ENCODE measurements at places on chromosomes 5 and 9.

- DNase-seq: no peak
Measured at GRCh38 chr5:72760259-72760658, 56.2 kb upstream of the TNPO1 start.

DNA sequence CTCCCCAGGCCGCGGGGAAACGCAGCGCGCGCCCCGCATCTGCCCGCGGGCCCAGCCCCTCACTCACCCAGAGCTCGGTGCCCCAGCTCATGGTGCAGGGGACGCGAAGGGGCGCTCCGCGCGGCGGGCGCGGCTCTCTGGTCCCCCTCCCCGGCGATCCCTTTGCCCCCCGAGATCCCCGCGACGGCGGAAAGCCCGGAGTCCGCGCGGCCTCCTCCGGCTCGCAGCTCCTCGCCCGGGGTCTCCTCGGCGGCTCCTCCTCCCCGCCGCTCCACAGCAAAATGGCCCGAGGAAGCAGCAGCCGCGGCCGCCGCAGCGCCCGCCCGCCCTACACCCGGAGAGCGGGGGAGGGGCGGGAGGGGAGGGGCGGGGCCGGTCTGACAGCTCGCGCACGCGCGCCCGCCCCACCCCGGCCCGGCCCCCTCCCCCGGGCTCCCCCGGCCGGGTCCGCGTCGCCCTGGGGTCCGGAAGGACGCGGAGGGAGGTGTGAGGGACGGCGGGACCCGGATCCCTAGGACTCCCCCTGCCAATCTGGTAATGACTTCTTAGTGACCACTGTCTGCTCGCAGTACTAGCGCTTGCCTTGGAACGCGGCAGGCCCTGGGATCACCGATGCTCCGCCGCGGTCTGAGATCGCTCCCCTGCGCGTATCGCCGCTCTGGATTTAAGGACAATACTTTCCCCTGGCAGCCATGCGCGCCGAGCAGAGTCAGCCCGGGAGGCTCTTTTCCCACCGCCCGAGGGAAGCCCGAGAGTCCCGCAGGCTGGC, at the start of gene FNBP1:
Gene FNBP1 (minus strand): TSS at position 305 of the 769 bp plus-strand sequence. CDS start 214 bp downstream, at position 91.
- peak; percentile 84 for DNase-seq

DNA sequence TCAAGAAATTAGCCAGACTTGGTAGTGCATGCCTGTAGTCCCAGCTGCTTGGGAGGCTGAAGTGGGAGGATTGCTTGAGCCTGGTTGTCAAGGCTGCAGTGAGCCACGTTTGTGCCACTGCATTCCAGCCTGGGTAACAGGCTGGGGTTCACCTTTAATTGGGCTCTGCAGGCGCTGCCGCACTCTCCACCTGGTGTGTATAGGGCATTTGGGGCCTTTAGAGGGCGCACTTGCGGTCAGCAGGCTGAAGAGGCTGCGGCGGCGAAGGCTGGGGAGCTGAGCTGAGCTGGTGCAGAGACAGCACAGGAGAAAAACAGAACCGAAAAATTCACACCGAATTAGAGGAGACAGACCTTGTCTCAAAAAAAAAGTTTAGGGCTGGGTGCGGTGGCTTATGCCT, 31.2 kb downstream of the CDK7 start:
- no peak for DNase-seq

DNA sequence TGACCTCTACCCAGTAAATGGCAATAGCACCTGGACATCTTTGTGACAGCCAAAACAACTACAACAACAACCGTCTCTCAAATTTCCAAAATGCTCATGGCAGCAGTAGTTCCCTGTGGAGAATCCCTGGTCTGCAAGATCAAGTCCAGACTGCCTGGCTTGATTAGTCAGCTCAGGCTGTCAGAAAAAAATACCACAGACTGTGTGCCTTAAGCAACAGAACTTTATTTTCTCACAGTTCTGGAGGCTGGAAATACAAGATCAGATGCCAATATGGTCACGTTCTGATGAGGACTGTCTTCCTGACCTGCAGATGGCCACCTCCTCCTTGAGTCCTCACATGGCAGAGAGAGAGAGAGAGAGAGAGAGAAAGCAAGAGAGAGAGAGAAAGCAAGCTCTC, 52.3 kb upstream of the MOCS2 start:
- DNase-seq: no peak

DNA sequence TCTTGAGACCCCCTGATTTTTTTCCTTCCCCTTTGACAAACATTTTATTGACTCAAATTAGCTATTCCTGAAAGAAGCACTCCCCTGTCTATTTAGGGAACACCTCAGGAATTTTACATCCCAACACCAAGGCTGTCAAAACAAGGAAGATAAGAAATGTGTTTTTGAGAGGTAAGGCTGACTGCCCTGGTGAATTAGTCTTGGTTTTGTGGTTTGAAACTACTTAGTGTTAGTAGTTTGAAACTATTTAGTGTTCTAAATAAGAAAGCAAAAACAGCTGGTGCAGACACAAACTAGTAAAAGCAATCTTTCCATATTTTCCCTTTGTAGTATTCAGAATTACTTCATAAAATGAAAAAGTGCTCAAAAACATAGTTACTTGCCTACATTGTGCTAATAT, 120.7 kb downstream of the PCSK1 start:
- DNase-seq: no peak

DNA sequence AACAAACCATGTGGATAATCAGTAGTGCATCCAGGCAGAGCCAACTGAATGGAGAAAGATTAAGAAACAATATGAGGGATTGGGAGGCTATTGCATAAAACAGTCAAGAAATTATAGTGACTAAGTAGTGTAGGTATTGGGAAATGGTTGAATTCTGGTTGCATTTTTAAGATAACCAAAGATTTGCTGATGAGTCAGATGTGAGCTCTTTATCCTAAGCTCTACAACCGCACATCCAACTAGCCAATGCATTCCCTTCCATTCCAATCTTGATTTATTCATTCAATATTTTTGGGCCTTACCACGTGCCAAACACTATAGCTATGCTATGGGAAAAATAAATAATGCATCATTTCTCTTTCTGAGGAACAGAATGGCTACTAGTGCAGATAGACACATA, 524.5 kb upstream of the RGMB start:
- no peak for DNase-seq

DNA sequence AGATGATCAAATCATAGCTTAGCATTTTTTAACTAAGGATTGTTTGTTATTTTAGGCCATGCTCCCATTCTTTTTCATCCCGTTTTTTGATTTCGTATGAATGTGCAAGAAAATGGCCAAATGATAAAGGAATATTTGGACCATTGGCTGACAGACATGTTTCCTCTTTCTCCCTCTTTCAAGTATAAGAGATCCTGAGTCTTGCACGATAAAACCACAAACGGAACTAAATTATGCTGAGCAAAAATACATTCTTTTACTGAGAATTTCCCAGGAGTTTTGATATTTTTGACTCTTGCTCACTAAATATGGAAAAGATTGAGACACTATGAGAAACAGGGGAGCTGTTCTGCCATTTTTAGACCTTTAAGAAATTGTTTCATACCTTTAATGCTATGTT, 90.4 kb upstream of the KLF9 start:
- no peak for DNase-seq

- no peak for DNase-seq
Measured at GRCh38 chr9:111873901-111874300, 22.7 kb upstream of the UGCG start.

GRCh38 chr5:147949711-147950573, 43.6 kb upstream of the C5orf46 start:
- DNase-seq: no peak

DNA sequence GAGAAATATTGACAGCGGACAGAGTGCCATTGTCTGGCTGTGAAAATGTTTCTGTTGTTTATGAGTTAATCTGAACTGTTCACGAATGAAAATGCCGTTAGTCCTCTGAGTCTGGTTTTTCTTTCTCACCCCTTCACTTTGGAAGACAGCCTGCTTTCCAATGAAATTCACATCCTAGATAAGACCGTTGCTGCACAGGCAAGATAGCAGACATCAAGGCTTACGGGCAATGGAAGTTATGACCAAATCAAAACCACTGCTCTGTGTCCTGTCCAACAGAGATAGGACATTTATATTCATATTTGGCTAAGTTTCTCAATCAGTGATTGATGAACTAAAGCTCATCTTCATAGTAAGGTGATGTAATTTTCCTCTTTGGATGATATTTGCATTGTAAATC, 180.0 kb upstream of the DMAC1 start:
- DNase-seq: no peak

DNA sequence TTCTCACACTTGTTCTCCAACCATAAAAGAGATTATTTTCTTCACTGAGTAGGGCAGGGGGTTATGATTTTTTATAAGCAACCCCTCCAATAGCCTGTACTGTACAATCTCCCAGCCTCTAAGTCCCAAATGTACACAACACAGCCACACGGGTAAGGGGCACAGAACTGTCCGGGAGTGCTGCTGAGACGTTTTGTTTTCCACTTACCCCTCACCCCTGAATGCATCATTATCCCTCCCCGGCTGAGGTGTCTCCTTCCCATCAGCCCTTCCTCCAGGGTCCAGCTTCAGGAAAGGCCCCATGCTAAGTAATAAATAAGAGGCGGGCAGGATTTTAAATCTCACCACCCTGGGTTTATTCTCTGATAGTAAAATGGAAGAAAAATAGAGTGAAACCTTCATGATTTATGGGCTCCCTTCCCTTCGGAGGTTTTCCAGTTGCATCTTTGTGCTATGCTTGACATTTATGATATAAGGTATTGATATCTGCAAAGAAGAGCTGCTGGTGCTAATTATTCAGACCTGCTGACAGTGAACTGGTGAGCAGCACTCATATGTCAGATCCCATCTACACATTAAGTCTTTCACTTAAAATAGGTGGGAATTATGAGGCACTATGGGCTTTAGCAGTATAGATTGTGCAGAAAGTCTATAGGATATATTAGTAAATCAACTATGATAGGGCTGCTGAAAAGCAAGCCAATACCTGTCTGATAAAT, 67.2 kb upstream of the MEGF10 start:
- no peak for DNase-seq

DNA sequence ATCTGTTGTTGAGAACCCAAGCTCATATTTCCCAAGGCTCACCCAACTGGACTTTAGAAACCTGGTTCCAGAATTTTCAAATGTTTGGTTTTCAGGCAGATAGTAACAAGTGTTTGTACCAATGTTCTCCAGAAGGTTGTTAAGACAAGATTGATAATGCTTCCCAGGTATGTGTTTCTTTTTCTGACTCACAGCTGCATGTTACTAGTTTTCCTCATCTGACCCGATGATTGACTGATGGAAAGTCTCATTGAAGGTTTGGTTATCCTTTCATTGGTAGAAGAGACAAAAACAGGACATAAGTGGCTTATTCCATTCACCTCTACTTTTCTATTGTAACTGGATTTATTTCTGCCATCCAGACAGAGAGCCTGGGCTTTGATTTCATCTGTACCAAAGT, 10.4 kb downstream of the BASP1 start:
- DNase-seq: no peak

DNA sequence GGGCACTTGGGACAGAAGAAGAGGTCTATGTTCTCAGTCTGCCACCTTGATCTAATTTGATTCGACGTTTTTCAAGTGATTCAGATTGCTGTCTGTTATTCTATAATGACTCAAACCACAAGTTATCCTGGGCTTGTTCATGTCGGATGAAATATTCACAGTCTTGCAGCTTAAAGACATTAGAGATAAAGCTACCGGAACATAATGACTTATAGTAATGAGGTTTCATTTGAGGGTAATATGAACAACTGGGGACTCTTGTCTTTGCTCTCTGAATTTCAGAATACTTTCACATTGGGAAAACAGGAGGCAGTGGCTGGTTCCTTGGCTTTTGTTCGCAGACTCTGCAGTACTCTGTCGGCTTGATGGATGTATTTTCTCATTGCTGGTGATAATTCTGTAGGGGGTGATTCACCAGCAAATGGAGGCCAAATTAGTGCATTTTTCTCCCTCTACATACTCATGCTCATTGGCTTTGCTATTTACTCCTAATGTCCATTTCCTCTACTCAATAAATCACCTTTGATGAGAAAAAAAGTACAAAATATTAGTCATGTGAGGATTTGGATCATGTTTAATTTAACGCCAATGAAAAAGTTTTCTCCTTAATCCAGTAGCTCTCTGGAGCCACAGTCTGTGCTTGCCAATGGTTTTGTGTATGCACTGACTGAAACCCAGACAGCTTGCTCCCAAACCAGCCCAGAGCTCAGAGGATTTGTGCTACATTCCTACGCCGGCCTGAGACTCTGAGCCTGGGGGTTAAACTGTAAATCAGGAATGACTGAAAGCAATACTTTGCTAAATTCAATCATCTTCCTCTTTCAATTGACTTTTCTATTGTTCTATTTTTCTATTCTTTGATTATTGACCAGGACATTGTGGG, 154.7 kb upstream of the ANKH start:
- DNase-seq: no peak

- no peak for DNase-seq
Measured at GRCh38 chr9:127144670-127145445, 22.4 kb upstream of the ANGPTL2 start.

GRCh38 chr9:4832786-4833579, 40.2 kb downstream of the RCL1 start:
- no peak for DNase-seq

DNA sequence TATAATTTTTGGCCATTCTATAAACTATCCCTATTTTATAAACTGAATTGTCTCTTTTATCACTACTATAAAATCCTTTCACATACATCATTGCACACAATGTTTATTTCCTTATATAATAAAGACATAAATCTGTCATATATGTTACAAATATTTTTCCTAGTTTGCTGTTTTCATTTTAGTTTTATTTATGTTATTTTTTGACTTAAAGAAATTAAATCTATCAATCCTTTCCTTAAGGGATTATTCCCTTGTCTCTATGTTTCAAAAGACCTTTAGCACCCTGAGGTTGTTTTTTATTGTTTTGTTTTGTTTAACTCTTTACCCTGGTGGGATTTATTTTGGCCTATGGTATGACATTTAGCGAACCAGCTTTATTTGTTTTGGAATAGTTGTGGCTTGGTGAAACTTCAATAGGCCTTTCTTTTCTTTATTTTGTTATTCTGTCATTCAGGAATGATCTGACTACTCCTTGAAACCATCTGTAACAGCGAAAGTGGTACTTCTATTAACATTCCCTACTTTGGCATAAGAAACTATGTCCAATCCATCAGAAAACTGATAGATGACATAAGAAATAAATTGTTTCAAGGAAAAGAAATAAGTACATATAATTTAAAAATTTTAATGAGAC, 125.9 kb downstream of the CEP120 start:
- DNase-seq: no peak

GRCh38 chr5:119537704-119538103, 85.4 kb downstream of the HSD17B4 start:
- no peak for DNase-seq

DNA sequence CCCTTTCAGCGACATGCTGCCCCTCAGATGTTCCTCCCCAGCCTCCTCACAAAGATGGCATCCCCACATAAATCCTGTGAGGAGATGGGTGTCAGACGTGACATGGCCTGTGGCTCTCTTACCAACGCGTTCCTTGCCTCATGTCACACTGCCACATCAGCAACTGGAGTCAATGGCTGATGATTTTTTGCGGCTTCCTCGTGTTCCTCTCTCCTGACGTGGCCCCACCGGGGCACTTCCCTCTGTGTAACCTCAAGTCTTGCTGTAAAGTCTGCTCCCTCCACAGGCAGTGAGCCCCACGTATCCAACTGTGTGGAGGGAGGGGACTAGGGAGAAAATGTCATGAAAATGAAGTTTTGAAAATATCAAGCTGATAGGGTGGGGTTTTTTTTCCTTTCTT, 53.2 kb upstream of the SHISAL2B start:
- no peak for DNase-seq

All from type B pancreatic cell (in vitro differentiated cells).